ENCODE measurements at places on chromosomes 3 and 15.

DNA sequence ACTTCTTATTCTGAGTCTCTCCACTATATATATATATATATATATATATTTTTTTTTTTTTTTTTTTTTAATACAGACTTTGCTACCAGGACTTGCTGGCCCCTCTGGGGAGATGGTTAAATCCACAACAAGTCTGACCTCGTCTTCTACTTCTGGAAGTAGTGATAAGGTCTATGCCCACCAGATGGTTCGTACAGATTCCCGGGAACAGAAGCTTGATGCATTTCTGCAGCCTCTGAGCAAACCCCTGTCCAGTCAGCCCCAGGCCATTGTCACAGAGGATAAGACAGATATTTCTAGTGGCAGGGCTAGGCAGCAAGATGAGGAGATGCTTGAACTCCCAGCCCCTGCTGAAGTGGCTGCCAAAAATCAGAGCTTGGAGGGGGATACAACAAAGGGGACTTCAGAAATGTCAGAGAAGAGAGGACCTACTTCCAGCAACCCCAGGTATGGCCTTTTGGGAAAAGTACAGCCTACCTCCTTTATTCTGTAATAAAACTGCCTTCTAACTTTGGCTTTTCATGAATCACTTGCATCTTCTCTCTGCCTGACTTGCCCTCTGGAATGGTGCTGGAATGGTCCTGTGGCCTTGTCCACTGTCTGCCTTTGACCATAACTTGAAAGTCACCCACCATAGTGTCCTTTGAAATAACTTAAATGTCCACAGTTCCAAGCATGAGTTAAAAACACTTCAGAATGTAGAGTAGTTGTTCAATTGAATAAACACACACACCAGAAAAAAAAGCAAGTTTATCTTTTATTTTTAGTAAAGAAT, 32.4 kb downstream of the MLH1 start:
- H3K4me1 ChIP-seq: no peaks in the 10 kb centered on the region
- DNase-seq: no peak
- H3K27me3 ChIP-seq: no peaks in the 10 kb centered on the region

DNA sequence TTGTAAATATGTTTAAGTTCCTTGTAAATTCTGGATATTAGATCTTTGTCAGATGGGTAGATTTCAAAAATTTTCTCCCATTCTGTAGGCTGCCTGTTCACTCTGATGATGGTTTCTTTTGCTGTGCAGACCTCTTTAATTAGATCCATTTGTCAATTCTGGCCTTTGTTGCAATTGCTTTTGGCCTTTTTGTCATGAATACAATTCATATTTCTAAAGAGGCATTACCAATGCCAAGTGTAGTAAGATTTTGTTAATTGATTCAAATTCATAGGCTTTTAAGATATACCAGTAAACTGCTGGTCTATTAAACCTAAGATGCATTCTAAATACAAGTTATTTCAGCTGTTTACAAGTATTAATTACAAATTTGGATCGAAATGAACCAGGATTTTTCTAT, 31.0 kb downstream of the PIK3R4 start:
- no peak overlapping the region for H3K27ac ChIP-seq
- H3K27me3 ChIP-seq: no peaks in the 10 kb centered on the region
- H3K36me3 ChIP-seq: no peaks in the 10 kb centered on the region
- no peak overlapping the region for H3K4me3 ChIP-seq

DNA sequence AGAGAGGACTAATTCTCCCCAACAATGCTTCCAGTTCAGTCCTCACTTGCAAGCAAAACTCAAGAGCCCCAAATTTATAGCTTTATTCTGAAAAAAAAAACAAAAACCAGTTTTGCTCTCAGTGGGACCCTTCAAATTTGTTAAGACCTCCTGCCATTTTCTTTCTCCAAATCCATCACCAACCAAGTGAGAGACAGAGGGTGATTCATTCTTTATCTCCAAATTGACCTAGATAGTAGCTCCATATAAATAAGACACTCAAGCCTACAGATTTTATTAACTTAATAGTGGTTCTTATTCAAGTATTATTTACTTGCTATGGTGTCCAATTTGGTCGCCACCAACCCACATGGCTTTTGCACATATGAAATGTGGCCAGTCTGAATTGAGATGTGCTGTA, 195.8 kb downstream of the RORA start:
- no peaks in the 10 kb centered on the region for H3K4me1 ChIP-seq
- no peak overlapping the region for H3K27ac ChIP-seq
- no peaks in the 10 kb centered on the region for H3K36me3 ChIP-seq

- peaks cover 44% of the 10 kb centered on the region for H3K4me1 ChIP-seq
- H3K27me3 ChIP-seq: no peaks in the 10 kb centered on the region
- DNase-seq: no peak
- no peaks in the 10 kb centered on the region for H3K36me3 ChIP-seq
- H3K4me3 ChIP-seq: no peak overlapping the region
These were observed 42.2 kb downstream of the SLC28A1 start for GRCh38 chr15:84926491-84927230.

GRCh38 chr3:17089314-17089700, 204.6 kb downstream of the PLCL2 start:
- no peaks in the 10 kb centered on the region for H3K27me3 ChIP-seq
- no peaks in the 10 kb centered on the region for H3K36me3 ChIP-seq
- no peaks in the 10 kb centered on the region for H3K4me1 ChIP-seq
- no peak overlapping the region for H3K27ac ChIP-seq
- H3K4me3 ChIP-seq: no peak overlapping the region
- no peak for DNase-seq

- no peak for DNase-seq
- no peak overlapping the region for H3K4me3 ChIP-seq
- H3K27me3 ChIP-seq: no peaks in the 10 kb centered on the region
- H3K27ac ChIP-seq: no peak overlapping the region
These were observed 36.4 kb downstream of the RFTN1 start for GRCh38 chr3:16477056-16477455.

DNA sequence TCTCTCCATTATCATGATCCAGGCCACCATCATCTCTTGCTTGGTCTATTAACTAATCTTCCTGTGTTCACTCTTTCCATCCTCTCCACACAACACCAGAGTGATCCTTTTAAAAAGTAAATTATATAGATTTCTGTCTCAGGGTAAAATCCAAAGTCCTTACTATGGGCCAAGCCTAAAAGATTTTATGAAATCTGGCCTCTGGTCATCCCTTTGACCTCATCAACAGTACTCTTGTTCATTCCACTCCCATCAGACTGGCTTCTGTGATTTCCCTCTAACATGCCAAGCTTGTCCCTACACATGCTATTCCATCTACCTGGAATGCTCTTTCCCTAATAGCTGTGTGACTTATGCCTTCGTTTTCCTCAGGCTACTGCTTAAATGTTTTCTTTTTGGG, 8.3 kb upstream of the TIPARP start:
- no peak overlapping the region for H3K27ac ChIP-seq
- peaks cover 14% of the 10 kb centered on the region for H3K4me1 ChIP-seq
- H3K4me3 ChIP-seq: no peak overlapping the region
- no peaks in the 10 kb centered on the region for H3K36me3 ChIP-seq
- no peak for DNase-seq

DNA sequence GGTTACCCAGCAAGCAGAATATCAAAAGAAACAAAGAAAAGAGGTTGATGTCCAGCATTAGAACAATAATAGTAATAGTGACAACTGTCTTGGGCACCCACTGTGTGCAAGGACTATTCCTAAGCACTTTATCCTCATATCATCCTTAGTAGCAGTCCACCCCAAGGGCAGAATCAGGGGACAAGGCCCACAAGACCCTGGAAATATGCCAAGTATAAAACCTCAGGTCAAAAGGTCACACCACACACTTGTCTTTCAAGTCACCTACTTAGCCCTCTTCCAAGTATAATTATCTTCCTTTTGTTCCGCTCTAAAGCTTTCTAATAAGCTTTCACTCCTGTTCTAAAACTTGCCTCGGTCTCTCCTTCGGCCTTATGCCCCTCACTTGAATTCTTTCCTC, 124.0 kb upstream of the STT3B start:
- H3K4me3 ChIP-seq: no peak overlapping the region
- H3K4me1 ChIP-seq: peaks cover 8% of the 10 kb centered on the region
- H3K27ac ChIP-seq: no peak overlapping the region
- no peak for DNase-seq
- no peaks in the 10 kb centered on the region for H3K27me3 ChIP-seq
- no peaks in the 10 kb centered on the region for H3K36me3 ChIP-seq

All from Caco-2 (cell line).